ENCODE measurements at places on chromosomes 2 and 18. TPM values are rescaled to one million over a fixed set of nuclear protein-coding genes. Genes with fewer than 3 reads are reported as not detected.
A peak's percentile ranks its signal among the peaks of the same experiment; 100 is the strongest.

COLEC11 gene
- not detected for total RNA-seq

DNA sequence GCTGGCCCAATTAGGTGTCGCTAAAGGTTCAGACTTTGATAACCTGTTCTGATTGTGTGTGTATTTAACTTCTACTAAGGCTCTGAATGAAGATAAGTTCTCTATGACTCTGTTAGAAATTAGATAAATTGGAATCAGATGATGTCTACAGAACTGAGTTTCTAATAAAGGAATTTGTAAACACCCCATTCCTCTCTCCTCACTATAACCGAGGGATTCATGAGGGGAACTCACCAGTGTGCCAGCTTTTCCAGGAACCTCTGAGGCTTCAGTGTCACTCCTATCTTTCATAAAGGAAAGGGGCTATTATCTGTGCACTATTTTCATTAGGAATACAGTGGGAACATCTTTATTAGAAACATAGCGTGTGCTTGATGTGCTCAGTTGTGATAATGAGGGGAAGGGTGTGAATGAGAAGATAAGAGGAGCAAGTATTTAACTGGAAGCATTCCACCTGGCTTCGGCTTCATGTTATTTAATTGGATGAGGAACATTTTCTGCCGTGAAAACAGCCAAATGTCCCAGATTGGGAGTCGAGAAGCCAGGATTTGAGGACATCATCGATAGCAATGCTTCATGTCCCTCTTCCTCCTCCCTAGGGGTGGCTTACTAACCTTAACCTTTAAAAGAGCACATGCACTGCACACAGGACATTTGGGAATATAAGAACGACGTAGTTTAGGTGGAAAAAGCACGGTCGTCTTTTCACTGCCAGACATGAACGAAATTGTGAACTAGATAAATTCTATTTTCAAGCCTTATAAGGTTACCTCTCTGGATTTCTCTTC lies 84.8 kb upstream of the TCF4 start:
- no peak for DNase-seq

IHH gene
- not detected for total RNA-seq

- DNase-seq: no peak
These were observed 35.8 kb upstream of the DYSF start for GRCh38 chr2:71417300-71418202.

GRCh38 chr18:70028734-70029133 lies 81.1 kb upstream of the CD226 start:
- DNase-seq: no peak

GRCh38 chr2:158741625-158742024 lies 53.5 kb upstream of the DAPL1 start:
- DNase-seq: no peak

DNA sequence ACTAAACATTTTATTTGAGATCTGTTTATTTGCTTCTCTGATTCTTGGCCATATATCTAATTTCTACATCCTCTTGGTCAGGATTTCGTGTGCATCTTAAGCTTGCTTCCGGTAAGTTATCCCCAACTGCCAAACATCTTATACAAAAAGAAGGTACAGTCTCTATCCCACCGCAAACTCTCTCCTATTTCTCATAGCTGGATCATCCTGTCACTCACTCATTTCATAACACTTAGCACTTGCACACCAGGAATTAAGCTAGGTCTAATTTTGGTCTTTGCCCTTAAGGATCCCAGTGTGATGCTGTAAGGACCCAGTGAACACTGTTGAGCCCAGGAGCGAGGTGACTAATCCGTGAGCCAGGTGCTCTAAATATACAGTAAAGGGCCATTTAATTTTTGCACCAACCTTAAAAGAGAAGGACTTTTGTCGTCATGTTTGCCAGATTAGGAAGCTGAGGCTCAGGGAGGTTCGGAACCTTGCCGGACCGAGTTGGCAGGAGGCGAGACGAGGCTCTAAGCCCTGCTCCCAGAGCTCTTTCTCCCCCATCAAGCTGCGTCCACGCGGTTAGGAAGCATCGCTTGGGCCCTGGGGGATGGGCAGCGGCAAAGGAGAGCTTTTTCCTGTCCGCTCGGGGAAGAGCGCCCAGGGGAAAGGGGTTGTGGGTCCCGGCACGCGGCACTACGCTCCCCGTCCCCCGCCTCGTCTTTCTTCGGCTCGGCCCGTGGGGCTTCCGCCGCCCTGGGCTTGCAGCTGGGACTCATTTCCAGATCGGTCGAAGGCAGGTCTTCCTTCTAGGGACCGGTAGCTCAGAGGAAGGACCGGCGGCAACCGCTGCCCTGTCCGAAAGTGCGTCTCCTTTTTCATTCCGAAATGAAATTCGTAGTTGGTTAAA lies 4.1 kb upstream of the ITPRIPL1 start:
- no peak for DNase-seq

GRCh38 chr2:104408266-104408665 lies 445.6 kb upstream of the POU3F3 start:
- no peak for DNase-seq

UPP2 gene
- total RNA-seq: 0.24 TPM

ALPG gene
- total RNA-seq: not detected

GAREM2 gene
- total RNA-seq: 1.7 TPM

IL1RL1 gene
- total RNA-seq: 4.6 TPM

GRCh38 chr2:67917332-67918054 lies 145.3 kb downstream of the C1D start:
- DNase-seq: no peak

DNA sequence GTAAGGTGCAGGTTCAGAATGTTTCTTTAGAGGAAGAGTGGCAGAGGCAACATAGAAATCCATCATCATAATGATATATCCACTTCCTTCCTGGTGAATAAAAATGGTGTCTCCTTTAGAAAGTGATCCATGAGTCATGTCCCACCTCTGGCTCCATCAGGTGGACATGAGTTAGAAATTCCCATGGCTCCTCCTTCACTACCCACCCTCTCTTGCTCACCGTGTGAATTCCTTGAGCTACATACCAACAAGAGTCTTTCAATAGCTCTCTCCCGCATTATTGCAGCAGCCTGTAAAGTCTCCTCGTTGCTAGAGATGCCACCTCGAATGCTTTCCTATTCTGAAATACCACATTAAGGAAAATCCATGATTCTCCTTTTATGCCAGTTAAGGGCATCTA lies 317.6 kb downstream of the LNPK start:
- no peak for DNase-seq

- no peak for DNase-seq
These were observed 47.4 kb downstream of the SLC35F5 start for GRCh38 chr2:113709022-113709421.

FBXO48 gene
- 2.4 TPM for total RNA-seq

DNA sequence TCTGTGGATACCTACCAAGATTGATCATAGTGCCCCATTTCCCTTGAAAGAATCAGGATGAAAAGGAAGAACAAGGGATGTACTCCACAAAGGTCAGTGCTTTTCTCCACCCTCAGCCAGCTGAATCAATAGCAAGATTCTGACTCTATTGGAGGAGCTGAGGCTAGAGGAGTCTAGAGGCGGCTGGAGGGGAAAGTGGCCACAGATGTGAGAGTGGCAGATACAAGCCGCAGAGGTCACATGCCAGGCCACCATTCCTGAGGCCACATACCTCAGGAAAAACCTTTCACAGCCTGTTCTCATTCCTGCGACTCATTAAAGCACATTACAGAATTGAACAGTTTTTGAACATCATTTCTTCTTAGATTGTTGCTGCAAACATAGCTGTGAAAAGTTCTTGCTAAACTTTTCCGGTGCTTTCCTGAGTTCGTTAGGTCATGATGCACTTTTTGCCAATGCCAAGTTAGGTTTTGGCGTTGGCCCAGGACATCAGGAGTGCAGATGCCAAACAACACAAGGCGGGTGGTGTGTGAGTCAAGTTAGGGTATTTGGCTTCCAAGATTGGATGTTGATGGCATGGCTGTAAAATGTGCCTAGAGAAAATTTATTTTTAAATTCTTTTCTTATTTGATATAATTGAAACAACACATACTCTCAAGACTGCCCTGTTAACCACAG lies 160.7 kb upstream of the SP5 start:
- DNase-seq: no peak

- DNase-seq: no peak
These were observed 75.5 kb upstream of the SPTBN1 start for GRCh38 chr2:54380670-54381069.

DNA sequence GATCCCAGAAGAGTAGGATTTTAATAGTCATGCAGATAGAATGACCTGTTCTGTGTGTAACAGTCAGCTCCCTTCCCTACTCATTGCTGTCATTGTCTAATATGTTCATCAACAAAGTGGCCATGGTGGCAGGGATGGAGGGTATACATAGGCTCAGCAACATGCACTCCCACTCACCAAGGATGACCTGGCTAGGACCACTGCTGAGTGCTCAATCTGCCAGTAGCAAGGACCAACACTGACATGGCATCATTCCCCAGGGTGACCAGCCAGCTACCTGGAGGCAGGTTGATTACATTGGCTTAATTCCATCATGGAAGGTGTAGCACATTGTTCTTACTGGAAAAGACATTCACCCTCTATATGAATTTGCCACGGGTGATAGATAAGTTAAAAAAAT lies 401.7 kb upstream of the CELF4 start:
- no peak for DNase-seq

GRCh38 chr2:221567809-221568208 lies 4.3 kb downstream of the EPHA4 start:
- DNase-seq: no peak

PRKD3 gene
- 124 TPM for total RNA-seq

DNA sequence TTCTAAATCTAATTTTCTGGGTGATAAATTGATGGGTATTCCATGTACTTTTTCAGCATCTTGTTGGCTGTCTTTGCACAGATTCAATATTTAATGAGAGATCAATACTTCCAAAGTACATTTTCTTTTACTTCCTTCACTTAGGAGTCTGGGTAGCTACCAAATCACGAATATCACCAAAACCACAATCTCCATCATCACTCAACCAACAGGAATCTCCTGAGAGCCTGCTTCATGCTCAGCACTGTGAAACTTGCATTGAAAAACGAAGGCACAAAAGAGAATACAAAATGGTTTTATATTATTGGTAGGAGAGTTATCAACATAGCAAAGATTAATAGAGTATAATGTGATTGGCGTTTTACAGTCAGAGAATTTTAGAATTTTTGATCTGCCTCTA lies 261.5 kb upstream of the DSEL start:
- DNase-seq: no peak

CFC1B gene
- not detected for total RNA-seq

GRCh38 chr2:44572196-44572900 lies 210.6 kb downstream of the CAMKMT start:
- no peak for DNase-seq

DNA sequence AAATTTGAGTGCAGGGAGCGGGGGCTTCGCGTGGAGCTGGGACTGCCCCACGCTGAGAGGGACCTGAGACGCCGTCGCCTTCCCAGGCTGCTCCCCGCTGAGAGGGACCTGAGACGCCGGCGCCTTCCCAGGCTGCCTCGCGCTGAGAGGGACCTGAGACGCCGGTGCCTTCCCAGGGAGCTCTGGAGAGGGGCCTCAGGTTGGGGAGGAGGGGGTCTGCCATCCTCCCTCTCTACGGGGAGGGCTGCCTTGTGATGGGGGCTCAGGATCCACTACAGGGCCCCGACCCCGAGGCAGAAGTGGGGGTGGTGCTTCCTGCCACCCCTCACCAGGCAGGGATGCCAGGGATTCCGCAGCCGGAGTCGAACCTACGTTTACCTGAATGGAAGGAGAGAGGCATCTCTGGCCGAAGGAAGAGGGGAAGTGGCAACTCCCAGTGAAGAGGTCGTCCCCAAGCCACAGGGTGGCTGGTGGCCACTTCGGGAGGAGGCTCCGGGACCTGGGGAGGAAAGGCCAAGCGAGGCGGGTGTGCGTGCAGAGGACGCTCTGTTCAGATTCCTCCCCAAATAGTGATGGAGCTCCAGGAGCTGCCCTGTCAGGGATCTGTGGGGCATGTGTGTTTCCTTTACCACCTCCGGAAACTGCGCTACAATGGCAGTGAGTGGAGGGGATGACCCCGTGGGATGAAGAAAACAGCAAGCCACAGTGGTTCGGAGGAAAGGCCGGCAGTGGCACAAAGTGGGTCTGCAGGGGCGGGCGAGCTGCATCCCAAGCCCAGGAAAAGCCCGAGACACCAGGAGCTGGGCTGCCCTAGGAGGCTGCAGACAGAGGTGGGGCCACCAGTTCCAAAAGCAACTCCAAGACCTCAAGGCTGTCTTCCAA lies 108.2 kb upstream of the CTDP1 start:
- no peak for DNase-seq

DNA sequence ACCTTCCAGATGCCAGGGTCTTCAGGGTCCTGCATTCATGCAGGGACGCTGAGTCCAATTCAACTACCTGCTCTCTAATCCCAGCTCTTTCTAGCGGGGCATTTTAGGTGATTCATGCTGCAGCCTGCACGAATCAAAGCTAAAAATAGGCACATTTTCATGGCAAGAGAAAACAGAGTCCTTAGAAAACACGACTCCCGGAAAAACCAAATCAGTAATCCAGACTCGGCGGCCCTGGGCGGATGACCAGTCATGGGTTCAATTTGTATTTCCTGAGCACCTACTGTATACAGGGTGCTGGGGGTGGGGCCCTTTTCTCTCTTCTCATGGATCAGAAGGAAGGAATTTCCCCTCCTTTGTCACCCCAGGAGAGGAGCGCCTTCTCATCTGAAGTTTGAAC lies 64.4 kb downstream of the LONRF2 start:
- no peak for DNase-seq

DNA sequence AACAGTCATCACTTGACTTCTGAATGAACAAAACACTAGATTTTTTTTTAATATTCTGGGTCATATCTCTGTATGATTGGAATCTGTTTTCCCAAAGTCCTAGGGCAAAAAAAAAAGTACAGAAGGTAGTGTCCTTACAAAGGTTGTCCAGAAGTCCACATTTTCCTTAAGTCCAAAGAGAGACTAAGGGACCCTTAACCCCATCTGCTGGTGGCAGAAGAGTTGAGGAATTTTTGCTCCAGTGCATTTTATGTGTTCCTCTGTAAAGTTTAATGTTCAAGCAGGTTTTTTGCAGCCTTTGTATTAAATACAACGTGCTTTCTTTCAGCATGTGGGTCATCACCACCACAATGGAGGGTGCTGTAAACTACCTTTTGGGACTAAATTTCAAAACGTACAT lies 215.9 kb downstream of the SP3 start:
- DNase-seq: peak; percentile 45

DNA sequence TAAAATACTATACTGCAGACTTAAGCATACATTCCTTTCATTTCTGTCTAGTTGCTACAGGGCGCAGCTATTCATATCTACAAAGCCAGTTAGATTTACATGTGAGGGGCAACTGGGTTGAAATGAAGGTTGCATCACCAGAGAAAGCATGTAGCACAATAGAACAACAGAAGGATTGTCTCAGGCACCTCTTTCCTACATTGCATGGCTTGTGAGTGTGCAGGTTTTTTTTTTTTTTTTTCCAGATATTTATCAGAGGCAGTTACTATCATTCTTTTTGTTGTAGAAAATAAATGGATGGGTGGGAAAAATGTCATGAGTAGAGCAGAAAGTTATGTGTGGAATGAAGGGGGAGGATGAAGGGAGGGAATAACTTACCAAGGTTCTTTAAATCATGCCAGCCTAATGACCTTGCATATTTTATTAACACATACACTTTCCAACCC lies 86.8 kb downstream of the ERBB4 start:
- DNase-seq: peak; percentile 71

DNA sequence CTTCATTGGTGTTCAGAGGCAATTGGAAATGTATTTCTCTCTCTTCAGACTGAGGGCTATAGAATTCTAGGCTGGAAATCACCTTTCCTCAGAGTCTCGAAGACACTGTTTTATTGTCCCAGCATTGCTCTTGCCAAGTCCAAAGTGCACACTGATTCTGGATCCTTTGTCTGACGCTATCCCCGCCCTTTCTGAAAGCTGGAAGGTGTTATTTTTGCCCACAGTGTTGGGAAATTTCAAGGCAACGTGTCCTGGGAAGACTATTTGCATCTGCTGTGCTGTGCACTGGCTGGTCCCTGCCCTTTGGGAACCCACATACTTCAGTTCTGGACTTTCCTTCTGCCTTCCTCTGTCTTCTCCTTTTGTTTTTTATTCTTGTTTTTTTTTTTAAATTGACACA lies 190.8 kb downstream of the SH3BP4 start:
- DNase-seq: no peak
